HFFc6 (cell line): ENCODE measurements at places on chromosomes 13 and 19. TPM values are rescaled to one million over a fixed set of nuclear protein-coding genes. Genes with fewer than 3 reads are reported as not detected.
A peak's percentile ranks its signal among the peaks of the same experiment; 100 is the strongest.

DNA sequence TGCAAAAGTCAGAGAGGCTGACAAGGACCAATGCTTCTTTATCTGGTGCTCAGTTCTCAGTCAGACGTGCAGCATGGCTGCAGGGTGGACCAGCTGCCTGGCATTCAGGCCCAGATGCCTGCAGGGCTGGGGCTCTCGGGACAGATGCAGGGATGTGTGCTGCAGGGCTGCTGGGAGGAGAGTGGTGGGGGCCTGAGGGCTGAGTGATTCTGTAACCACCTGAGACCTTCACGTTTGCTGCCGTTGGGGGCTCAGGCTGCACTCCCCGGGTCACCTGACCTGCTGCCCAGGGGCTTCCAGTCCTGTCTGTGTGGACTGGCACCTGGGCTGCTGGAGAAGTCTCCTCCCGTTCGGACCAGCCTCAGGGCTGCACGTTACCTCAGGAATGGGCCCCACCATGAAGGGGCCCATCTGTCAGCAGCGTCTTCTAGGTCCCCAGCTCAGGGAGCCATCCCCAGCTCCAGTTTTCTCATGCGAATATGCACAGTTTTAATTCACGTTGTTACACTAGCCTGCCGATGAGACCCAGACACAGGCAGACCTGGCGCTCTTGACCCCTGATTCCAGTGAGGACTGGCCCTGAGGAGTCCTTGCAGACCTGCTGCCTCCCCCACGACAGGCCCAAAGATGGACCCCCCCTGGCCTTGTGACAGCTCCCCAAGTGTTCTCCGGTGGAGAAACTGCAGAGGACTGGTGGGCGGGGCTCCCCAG, 16.9 kb downstream of the KCTD15 start:
- peaks cover 8% of the 10 kb centered on the region; the same call in 1 of the 2 replicates for H3K27me3 ChIP-seq
- no peak for DNase-seq
- H3K4me3 ChIP-seq: no peak overlapping the region
- no peaks in the 10 kb centered on the region for H3K36me3 ChIP-seq
- no peak overlapping the region for H3K27ac ChIP-seq

GRCh38 chr13:55566334-55566733, 1574.4 kb upstream of the PRR20A start:
- no peak for DNase-seq
- no peaks in the 10 kb centered on the region for H3K4me1 ChIP-seq
- H3K4me3 ChIP-seq: no peak overlapping the region
- H3K27ac ChIP-seq: no peak overlapping the region

- H3K27ac ChIP-seq: peak overlapping the region; percentile 43
- DNase-seq: no peak
- peaks cover 2% of the 10 kb centered on the region for H3K27me3 ChIP-seq
Measured at GRCh38 chr13:33199289-33199850, 86.2 kb downstream of the STARD13 start.

DNA sequence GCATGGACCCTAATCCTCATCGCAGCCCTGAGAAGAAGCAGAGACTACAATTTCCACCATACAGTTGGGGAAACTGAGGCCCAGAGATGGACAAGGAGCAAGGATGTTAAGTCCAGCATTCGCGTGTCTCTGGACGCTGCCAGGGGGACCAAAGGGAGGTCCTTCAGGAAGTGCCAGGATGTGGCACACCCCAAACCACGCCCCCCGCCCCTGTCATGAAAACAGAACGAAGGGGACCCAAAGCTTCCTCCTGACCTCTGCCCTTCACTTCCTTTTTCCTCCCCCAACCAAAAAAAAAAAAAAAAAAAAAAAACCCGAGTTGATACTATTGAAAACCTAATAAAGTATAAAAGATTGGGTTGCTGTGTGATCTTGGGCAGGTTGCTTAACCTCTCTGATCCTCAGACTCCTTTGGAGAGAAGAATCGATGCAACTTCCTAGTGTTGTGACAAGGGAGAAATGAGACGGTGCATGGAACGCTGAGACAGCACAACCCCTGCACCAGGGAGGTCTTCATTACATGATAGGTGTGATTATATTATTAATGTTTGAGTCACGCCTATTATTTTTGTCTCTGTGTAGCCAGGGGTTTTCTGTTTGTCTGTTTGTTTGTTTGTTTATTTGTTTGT, 2.7 kb upstream of the ZBTB7A start:
- H3K27me3 ChIP-seq: peaks cover 2% of the 10 kb centered on the region
- H3K27ac ChIP-seq: no peak overlapping the region
- peaks cover 6% of the 10 kb centered on the region; the same call in 1 of the 2 replicates for H3K4me1 ChIP-seq
- no peak overlapping the region for H3K4me3 ChIP-seq
- DNase-seq: no peak
- H3K36me3 ChIP-seq: no peaks in the 10 kb centered on the region

DNA sequence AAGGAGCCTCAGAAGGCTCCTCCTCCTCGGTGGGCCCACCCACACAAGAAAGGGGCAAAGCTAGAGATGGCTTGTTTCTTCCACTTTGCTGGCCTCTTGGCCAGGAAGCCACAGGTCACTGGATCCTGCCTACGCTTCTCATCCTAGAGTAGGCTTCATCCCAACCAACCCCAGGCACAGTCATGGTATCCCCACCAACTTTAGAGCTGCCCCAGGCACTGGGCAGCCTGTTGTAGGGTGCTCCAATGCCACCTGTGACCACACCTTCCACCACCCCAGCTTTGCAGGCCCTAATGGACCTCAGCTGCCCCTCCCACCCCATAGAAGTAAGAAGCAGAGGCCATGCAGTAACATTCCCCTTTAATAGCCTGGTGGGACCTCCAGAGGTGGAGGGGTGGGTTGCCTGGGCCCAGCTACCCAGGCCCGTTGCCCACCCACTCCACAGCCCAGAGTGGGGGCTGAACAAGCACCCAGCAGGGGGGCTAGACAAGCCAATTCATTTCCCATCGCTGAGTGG, 522 bp upstream of the CHMP2A start:
- H3K27ac ChIP-seq: peak overlapping the region; percentile 98
- peaks cover 48% of the 10 kb centered on the region for H3K36me3 ChIP-seq
- peaks cover 19% of the 10 kb centered on the region for H3K27me3 ChIP-seq
- peak overlapping the region; percentile 96 for H3K4me3 ChIP-seq

GRCh38 chr13:94974015-94974951, 261.9 kb upstream of the SOX21 start:
- no peak overlapping the region for H3K4me3 ChIP-seq
- no peak for DNase-seq
- H3K27me3 ChIP-seq: peaks cover 13% of the 10 kb centered on the region
- H3K27ac ChIP-seq: no peak overlapping the region
- peaks cover 11% of the 10 kb centered on the region; the same call in 1 of the 2 replicates for H3K4me1 ChIP-seq

DNA sequence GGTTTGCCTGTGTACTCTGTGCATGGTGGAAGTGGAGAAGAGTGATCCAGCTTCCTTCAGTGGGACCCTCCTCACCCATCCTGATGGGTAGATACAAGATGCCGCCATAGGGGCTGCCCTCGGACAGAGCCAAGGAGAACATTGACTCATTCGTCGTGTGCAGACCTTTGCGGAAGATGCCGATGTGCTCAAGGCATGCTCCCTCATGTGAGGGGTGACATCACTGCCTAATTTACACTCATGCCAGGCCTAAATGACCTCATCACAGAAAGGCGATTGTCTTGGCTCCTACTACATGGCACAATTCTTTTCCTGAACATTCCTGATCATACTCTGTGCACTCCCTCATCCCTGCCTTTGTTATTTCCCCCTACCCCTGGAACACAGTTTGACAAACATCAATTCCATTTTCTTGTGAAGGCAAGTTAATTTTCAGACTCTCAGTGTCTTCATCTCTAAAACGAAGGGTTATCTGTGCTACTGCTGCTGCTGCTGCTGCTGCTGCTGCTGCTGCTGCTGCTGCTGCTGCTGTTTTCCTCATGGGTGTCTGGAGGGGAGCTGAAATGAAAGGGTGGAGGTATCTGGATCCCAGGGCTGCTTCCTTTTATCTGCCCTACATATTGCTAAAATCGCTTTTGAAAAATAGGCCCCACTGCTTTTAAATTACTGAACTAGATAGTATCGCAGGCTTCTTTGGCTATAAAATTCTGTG, 146.5 kb upstream of the ARGLU1 start:
- no peaks in the 10 kb centered on the region for H3K27me3 ChIP-seq
- H3K36me3 ChIP-seq: no peaks in the 10 kb centered on the region
- no peak overlapping the region for H3K4me3 ChIP-seq
- H3K27ac ChIP-seq: no peak overlapping the region
- no peak for DNase-seq

DNA sequence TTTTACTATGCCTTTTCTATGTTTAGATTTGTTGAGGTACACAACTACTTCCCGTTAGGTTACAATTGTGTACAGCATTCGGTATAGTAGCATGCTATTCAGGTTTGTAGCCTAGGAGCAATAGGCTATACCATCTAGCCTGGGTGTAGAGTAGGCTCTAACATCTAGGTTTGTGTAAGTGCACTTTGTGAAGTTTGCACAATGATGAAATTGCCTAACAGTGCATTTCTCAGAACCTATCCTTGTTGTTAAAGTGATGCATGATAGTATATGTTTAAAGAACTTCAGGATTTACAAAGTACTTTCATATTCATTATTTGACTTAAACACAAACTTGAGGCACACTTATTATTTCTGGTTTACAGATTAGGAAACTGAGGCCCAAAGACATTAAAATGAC, 11.5 kb upstream of the SERPINE3 start:
- no peak overlapping the region for H3K27ac ChIP-seq
- no peak overlapping the region for H3K4me3 ChIP-seq
- H3K36me3 ChIP-seq: no peaks in the 10 kb centered on the region

DNA sequence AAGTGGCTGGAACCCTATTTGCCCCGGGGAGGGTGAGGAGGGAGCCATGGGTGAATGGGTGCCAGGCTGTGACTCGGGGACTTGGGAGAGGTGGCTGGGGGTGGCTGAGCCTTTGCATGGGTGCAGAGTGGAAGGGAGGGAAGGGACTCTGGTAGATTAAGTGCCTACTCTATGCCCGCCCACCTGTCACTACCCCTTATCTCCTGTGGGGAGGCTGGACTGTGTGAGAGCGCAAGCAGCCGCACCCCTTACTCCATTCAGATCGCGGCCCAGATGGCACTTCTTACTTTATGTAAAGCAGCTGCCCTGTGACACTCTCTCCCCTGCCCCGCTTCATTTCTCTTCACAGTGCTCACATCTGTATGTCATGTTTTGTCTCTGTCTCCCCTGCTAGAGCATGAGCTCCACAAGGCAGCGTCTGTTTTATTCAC, 2.9 kb downstream of the KASH5 start:
- peaks cover 18% of the 10 kb centered on the region for H3K27me3 ChIP-seq
- H3K4me1 ChIP-seq: peaks cover 6% of the 10 kb centered on the region
- no peak overlapping the region for H3K27ac ChIP-seq
- DNase-seq: no peak
- H3K36me3 ChIP-seq: no peaks in the 10 kb centered on the region
- H3K4me3 ChIP-seq: no peak overlapping the region

GRCh38 chr13:104694397-104694796, 1628.2 kb upstream of the SLC10A2 start:
- no peaks in the 10 kb centered on the region for H3K4me1 ChIP-seq
- no peak overlapping the region for H3K4me3 ChIP-seq
- no peaks in the 10 kb centered on the region; the same call in 1 of the 2 replicates for H3K27me3 ChIP-seq
- no peaks in the 10 kb centered on the region for H3K36me3 ChIP-seq
- no peak for DNase-seq

- no peak overlapping the region for H3K4me3 ChIP-seq
- H3K4me1 ChIP-seq: no peaks in the 10 kb centered on the region
- DNase-seq: no peak
- H3K36me3 ChIP-seq: peaks cover 4% of the 10 kb centered on the region; the same call in 1 of the 2 replicates
- peaks cover 2% of the 10 kb centered on the region for H3K27me3 ChIP-seq
- H3K27ac ChIP-seq: no peak overlapping the region
Measured at GRCh38 chr19:15159251-15159650, 41.5 kb downstream of the NOTCH3 start.

GRCh38 chr13:110907951-110908898, 6.6 kb downstream of the ANKRD10 start:
- peak overlapping the region; percentile 48; the same call in 1 of the 2 replicates for H3K27ac ChIP-seq
- no peak overlapping the region for H3K4me3 ChIP-seq
- peaks cover 83% of the 10 kb centered on the region for H3K4me1 ChIP-seq
- DNase-seq: no peak
- peaks cover 34% of the 10 kb centered on the region for H3K36me3 ChIP-seq

DNA sequence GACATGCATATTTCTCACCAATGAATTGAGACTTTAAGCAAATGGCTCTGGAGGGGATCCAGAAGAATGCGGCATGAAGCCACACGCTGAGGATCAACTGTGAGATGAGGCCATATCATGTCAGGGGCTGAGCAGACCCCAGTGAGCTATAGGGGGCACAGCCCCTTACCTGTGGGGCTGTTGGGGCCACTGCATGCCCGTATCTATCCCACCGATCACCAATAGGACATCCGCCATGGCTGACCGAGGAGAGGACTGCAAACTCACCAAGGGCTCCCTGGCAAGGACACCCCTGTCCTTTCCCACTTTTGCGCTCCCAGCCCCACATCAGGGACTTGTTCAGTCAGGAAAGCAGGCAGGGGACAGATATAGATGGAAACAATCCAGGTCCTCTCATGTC, 78.0 kb downstream of the SERP2 start:
- no peak overlapping the region for H3K27ac ChIP-seq
- H3K4me3 ChIP-seq: no peak overlapping the region

DNA sequence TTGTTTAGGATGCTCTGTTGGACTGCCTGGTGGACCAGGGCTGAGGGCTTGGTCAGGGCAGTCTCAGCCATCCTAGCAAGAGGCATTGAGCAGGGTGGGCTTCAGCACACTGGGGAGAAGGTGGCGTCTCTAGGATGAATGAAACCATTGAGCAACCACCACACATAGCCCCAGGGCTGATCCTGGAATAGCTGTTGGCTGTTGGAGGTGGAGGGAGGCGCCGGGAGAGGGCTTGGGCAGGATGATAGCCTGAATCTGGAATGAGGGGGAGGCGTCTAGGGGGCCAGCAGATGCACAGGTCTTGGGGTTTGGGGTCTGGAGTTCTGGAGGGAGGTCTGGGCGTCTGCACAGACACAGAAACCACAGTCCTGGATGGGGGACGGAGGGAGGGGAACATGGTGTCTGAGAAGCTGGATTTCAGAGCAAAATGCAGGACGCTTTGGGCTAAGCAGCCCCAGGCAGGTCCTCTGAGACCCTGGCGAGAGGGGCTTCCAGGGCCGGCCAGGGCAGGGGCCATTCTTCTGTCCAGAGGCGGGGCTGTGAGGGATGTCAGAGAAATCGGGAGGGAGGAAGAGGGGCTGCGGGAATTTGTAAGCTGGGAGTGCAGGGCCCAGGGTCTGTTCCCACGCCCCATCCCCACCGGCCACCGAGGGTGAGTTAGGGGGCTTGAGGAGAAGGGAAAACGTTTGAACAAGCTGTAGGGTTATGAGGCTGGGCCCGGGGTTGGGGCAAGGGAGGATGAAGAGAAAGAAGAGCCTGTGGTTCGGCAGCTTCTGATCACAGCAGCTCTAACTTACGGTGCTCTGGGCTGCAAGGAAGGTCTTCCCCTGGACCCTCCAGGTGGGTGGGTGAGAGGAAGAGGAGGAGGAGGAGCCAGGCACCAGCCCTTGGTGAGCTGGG, 5.2 kb downstream of the TRAPPC5 start:
- H3K27ac ChIP-seq: no peak overlapping the region
- peaks cover 2% of the 10 kb centered on the region for H3K27me3 ChIP-seq
- no peak overlapping the region for H3K4me3 ChIP-seq
- no peak for DNase-seq

GRCh38 chr19:42301646-42302203, at the start of gene PRR19:
Gene PRR19, plus strand, starts transcription at chr19:42302132. Its CDS starts 7,453 bp downstream, at chr19:42309585.
- no peak for DNase-seq
- H3K4me3 ChIP-seq: peak within 1 kb of the TSS; percentile 90
- H3K4me1 ChIP-seq: peaks cover 30% of the 10 kb centered on the region

Gene LILRB2
- not detected in 3 replicates for total RNA-seq

Gene SHISA7
- total RNA-seq: not detected in 3 replicates

Gene SLC27A1
- total RNA-seq: 12.7 to 14.8 TPM (median 13.5 TPM) in 3 replicates
